ENCODE measurements at places on chromosomes 2 and 18.

- no peak for DNase-seq
Measured at GRCh38 chr18:11994336-11994702, 13.0 kb downstream of the IMPA2 start.

- no peak for DNase-seq
Measured at GRCh38 chr2:207487650-207488311, 42.0 kb upstream of the CREB1 start.

DNA sequence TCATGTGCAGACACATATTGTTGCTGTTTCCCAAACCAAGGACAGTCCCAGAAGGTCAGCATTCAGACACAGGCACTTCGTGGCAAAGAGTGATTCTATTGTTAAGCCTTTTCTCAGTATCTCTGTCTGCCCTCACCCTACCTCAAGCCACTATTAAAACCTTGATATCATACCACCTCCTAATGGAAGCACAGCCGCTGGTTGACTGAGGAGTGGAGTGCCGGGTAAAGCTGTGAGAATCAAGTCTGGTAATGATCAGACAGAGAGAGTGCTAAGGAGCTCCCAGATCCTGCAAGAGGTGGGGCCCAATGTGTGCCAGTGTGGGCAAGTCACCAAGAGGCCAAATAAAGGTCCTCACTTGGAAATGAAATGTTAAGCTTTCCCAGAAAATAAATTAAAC lies 819.5 kb downstream of the BCL11A start:
- no peak for DNase-seq

- DNase-seq = no peak
Measured at GRCh38 chr2:158716121-158716791, 78.9 kb upstream of the DAPL1 start.

DNA sequence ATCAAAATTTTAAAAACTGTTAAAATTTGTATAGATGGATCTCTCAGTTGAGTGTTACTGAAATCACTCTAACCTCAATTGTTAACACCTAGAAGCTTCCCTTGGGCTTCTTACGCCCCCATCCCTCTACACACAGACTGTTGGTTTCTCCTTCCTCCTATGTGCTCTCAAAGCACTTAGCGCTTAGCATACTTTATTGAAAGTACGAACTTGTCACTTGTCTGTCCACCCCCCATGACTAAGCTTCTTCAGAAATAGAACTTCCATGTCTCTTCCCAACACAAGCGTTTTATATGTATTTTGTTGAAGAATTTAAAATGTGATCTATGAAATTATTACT lies 441 bp downstream of the MPHOSPH10 start:
- no peak for DNase-seq
